ENCODE measurements at places on chromosomes 4 and X.

DNA sequence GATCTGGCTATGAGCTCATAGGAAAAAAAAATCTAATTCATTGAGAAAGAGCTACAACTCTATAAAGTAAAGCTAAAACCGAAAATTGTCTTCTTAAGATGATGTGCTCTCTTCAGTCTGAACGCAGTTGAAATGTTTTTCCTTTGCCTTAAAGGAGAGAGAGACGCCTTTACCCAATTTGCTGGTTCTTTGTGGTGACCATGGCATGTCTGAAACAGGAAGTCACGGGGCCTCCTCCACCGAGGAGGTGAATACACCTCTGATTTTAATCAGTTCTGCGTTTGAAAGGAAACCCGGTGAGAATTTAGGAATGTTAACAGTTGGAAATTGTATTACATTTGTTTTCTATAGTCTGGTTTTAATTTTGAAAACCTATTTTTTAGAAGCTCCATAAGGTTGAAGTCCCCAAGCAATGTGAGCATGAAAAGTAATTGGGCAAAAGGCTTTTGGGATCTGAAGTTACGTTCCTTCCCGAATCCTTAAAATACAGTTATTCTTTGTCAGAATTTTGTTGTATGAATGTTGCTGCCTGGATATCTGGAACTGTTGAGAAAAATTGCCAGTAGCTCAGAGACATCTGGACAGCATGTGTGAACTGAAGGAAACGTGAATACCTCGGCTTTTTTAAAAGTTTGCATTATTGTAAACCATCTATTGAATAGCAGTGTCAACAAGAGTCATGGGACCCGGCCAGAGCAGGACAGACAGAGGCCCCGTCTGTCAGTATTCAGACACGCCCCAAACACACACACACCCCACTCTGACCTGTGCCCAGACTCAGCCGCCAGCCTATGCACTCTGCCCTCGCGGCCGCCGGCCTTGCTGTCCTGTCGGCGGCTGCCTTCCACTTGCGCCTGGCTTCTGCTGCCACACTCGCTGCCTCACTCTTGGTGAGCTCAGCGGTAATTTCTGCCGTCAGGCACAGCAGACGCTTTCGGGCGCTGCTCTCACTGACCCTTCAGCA, 9.9 kb downstream of the PIGG start:
- no peak for DNase-seq

GRCh38 chr4:99323756-99324155, 2.6 kb upstream of the ADH1B start:
- DNase-seq = no peak

DNA sequence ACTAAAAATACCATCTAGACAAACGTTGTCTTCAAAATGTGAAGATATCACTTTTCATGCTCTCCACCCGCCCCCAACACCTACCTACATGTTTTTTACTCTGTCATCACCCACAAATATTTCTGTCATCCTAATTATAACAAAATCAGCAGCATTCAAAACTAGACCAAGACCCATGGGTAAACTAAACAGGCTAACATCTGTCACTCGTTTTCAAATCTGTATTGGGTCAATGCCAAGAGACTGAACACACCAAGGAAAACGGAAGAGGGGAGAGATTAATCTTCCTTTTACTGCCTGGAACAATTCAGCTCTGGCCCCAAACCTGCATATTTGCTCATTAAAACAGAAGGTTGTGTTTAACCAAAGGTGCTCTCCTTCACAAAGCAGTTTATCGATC, 17.5 kb downstream of the FAM184B start:
- DNase-seq = no peak

DNA sequence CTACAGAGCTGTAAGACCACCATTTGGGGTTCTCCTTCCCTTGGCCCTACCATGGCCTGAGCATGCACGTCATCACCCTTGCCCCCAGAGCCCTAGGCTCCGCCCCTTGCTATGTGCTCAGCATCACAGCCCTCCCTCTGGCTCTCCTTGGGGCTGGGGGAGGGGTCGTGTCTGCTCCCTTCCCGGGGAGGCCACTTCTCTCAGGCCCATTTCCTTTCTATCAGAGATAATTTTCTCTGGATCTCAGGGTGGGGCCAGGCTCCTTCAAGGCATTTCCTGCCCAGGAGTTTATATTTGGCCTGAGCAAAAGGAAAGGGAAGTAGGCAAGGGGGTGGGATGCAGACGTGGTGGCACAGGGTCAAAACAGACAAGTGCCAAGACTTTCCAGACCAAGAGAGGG, 55.9 kb downstream of the STARD8 start:
- DNase-seq = no peak

DNA sequence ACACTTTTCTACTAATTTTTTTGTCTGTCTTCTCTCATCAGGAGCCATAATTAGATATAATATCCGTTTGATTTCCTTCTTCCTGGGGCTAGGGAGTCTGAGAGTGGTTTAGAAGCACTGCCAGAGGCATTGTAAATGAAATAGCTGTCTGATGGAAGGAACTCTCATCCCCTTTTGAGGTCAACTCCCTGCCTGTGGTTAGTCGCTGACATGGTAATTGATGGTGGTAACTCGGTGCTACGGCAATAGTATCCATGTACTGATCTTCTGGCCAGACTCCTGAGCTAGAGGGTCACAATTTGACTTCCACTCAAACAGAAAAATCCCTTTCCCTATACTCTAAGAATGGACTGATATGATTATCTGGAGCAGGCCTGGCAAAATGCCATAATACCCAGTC, 108.1 kb upstream of the TRPC5 start:
- no peak for DNase-seq

GRCh38 chr4:53852343-53852742, 212.1 kb downstream of the CHIC2 start:
- no peak for DNase-seq

- no peak for DNase-seq
Observed at GRCh38 chr4:2733844-2734574, 22.1 kb downstream of the TNIP2 start.

GRCh38 chr4:89419111-89419695, 111.6 kb upstream of the GPRIN3 start:
- DNase-seq = no peak

DNA sequence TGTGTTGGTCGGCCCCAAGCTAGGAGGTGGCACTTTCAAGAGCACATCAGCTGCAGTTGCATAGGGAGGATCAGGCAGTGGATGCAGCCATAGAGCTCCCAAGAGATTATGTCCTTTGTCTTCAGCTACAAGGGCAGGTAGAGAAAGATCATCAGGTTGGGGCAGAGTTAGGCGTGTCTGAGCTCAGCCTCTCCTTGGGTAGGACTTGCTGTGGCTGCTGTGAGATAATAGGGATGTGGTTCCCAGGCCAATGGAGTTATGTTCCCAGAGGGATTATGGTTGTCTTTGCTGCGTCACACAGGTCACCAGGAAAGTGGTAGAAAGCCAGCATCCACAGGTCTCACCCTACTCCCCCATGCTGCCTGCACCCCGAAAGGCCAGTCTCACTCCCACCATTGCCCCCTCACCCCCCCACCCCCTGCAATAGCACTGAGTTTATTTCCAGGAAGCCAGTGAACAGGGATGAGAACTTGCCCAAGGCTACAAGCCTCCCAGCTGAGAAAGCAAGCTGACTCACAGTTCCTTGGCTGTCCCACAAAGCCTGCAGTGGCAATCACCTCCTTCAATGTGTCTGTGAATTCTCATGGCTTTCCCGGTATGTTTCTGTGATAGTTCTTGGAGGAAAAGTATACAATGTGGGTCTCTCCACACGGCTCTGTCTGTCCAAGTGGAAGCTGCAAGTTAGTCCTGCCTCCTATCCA, 148.4 kb downstream of the STPG2 start:
- no peak for DNase-seq

- no peak for DNase-seq
Observed at GRCh38 chr4:100278567-100278966, 88.3 kb upstream of the DDIT4L start.

DNA sequence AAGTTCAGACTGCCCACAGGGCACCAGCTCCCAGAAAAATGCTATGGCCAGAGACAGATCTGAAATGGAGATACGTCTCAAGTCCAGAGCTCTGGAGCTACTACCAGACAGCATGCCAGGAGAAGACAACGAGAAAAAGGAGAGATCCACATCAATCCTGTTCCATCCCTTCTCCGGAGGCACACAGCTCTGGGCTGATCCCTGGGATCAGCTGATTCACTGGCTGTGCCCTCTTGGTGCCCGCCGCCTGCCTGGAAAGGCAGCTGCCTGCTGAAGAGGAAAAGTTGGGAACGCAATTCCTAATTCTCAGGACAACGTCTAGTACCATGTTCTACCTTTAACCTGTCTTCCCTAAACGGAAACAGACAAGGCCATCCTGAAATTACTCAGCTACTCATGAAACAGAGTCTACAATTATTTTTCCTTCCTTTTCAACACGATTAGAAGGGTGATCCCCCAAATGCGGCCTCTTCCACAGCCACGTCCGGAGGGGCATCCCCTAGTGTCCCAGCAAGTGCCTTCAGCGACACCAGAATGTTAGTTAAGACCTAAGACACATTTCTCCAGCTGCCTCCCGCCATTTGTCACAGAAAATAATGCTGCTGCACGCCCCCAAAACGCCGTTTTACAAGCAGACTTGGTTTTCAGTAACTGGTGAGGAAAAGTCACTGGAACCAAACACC, 2.4 kb downstream of the ZFYVE28 start:
- DNase-seq = no peak

DNA sequence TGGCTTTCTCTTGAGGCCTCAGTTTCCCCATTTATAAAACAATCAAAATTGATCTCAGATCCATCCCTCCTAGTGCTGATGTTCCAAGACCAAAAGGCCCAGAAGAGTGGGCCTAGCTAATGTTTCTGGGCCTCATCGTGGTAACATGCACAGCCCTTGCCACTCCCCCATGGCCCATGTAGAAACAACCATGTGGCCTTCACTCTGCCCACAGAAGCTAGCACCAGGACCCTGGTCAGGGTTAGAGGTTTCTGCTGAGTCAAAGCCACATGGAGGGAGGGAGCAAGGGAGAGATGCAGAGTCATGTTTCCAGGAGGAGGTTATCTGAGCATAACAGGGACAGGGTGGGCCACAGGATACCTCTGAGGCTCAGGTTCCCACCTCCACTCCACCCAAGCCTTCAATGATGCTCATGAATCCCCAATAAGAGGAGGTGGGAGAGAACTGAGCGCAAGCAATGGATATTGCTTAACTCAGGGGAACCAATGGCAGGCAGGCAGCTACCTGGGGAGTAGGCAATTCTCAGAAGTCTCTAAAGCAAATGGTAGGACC, 16.9 kb downstream of the OTUD5 start:
- DNase-seq = no peak

DNA sequence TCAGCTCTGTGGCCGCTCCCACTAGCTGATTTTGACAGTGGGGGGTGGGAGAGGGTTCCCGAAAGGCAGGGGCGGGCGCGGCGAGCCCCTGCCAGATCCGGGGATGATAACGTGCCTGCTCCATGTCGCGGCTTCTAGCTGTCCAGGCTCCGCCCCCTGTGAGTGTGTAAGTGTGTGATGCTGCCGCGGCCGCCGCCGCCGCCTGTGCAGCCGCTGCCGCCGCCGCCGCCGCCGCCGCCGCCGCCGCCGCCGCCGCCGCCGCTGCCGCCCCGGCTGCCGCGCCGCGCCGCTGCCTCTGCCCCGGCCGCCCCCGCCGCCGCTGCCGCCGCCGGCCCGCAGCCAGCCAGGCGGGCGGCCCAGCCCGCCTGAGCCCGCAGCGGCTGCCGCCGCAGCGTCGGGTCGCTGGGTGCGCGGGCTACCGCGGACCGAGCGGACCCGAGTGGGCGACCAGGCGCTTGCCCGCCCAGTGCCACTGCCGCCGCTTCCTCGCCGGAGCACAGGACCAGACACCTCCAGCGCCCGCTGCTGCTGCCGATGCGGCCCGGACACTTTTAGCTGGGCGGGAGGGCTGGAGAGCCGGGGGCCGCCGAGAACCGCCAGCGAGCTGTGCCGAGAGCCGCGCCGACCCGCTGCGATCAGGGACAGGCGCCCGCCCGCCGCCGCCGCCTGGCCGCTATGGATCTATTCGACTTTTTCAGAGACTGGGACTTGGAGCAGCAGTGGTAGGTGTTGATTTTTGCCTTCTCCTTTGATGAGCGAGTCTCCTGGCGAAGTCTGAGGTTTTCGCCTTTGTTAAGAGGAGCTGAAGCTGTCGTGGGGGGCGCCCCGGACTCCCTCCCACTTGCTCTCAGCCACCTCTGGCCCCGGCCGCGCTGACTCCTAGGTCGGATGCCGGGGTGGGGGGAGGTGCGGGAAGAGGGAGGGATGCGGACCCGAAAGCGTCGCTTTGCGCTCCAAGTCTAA, at the start of gene AFF2:
AFF2 (plus strand) TSS at position 195 of the 963 bp plus-strand sequence; CDS start at position 676, 481 bp downstream.
- no peak for DNase-seq

GRCh38 chr4:36128689-36129088, 115.6 kb downstream of the ARAP2 start:
- no peak for DNase-seq

GRCh38 chrX:29136904-29137303, 549.7 kb downstream of the IL1RAPL1 start:
- DNase-seq = no peak

DNA sequence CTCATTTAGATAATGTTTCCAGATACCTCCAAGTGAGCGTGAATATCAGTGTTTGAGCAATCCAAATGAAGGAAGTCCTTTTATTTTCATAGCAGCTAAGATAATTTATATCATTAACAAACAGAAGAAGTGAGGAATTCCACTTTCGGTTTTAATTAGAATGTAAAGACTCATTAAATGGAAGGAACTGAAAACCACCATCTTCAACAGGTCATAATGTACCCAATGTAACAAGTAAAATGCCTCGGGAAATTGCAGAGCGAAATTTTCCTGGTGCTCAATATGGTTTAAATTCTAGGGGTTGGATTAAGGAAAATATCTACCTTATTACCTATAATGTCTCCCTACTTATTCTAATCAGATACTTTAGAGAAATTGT, 33.9 kb upstream of the SLC9A7 start:
- no peak for DNase-seq

GRCh38 chr4:3712112-3712805, 53.9 kb upstream of the ADRA2C start:
- no peak for DNase-seq

DNA sequence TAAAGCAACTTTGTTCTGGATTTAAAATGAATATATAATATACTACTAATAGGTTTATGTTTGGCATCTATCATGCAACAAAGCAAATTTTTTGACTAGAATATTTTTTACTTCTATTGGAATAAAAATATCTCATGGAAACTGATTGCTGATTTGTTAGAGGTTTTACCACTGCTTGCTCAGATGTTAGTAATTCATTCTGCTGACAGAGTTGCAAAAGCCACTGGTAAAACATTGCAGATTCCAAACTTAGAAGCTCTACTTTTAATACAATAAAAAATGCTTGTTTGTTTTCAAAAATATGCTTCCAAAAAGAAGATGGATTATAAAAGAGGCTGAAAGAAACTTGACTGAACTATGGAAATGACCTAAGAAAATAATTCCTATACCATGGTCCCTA, 795.2 kb downstream of the PCDH18 start:
- DNase-seq = no peak

- DNase-seq = no peak
Observed at GRCh38 chr4:38621831-38622230, 42.2 kb upstream of the KLF3 start.
